ENCODE measurements at places on chromosomes 7 and 10. TPM values are rescaled to one million over a fixed set of nuclear protein-coding genes. Genes with fewer than 3 reads are reported as not detected.

DNA sequence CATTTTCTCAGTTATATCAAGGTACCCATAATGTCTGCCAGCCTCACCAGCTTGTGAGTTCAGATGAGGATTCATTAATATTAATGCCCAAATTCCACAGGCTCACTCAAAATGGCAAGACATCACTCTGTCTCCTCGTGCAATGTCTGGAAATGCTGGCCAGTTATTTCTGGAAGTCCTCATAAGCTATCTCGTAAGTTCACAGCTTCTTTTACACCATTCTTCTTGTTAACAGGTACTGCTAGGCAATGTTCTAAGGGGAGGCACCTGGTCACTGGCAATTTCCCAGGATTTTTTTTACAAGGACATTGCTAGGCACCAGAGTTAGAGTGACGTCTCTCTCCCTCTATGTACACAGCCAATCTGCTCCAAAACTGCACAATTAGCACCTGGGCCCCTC, 80.2 kb upstream of the SEMA3C start:
- DNase-seq: no peak
- no peaks in the 10 kb centered on the region for H3K4me1 ChIP-seq
- no peaks in the 10 kb centered on the region for H3K27me3 ChIP-seq
- H3K27ac ChIP-seq: no peak overlapping the region
- no peak overlapping the region for H3K4me3 ChIP-seq

DNA sequence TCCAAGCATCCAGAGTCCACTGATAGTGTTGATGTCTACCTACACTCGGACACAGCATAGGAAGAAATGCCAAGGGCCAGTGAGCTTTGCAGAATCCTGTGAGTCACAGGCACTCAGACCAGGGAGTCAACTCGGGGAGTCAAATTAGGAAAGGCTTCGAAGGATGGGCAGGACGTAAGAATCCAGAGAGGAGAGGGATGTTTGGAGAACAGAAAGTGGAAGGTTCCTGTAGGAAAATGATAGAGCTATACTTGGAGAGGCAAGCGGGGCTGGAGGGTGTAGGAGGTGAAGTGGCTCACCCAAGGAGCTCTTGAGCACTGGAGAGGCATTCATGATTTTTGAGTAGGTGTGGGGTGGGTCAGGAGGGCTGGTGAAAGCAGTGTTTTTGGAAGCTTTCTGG, 3.0 kb downstream of the ZYX start:
- peaks cover 47% of the 10 kb centered on the region for H3K4me1 ChIP-seq
- DNase-seq: no peak
- H3K36me3 ChIP-seq: peaks cover 33% of the 10 kb centered on the region
- H3K27ac ChIP-seq: peak overlapping the region; percentile 47

Gene IDI2
- not detected for total RNA-seq

Gene FAM25C
- not detected for total RNA-seq

DNA sequence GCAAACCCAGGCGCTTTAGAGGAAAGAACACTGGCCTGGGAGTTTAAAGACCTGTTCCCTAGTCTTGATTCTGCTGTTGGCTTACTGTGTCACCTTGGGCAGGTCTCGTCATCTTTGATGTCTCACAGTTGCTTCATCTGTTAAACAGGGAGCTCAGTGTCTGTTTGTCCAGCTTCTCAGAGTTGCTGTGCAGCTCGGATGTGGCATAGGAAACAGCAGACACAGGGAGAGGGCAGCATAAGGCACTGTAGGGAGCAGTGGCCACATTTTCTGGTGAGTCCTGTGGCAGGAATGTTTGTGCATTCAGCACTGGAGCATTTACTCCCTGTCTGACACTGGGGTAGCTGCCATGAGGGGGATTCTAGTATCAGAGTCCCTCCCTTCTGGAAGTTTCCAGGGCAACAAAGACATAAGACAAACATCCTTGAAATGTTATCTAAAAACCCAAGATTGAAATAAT, 2.0 kb downstream of the REPIN1 start:
- H3K4me3 ChIP-seq: no peak overlapping the region
- peak overlapping the region; percentile 83 for H3K27ac ChIP-seq
- peaks cover 2% of the 10 kb centered on the region for H3K36me3 ChIP-seq
- no peak for DNase-seq
- H3K27me3 ChIP-seq: no peaks in the 10 kb centered on the region

Gene VSTM4
- not detected for total RNA-seq

GRCh38 chr7:112970771-112971170, 115.9 kb downstream of the GPR85 start:
- no peaks in the 10 kb centered on the region for H3K27me3 ChIP-seq
- no peak overlapping the region for H3K4me3 ChIP-seq
- H3K27ac ChIP-seq: no peak overlapping the region
- DNase-seq: no peak
- no peaks in the 10 kb centered on the region for H3K4me1 ChIP-seq

DNA sequence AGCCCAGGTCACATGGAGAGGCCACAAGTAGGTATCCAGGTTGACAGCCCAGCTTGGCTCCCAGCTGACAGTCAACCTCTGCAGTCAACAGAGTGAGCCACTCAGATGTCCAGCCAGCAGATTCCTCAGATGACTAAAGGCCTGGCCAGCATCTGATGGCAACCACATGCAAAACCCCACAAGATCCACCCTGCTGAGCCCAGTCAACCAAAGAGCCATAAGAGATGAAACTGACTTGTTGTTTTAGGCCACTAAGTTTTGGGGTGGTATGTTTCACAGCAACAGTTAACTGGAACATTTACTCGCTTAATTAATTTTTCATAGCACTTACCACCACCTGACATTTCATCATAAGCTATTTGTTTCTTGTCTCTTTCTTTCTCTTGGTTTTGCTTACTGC, 107.3 kb upstream of the KDM7A start:
- no peak overlapping the region for H3K27ac ChIP-seq
- H3K4me3 ChIP-seq: no peak overlapping the region
- no peak for DNase-seq
- H3K36me3 ChIP-seq: no peaks in the 10 kb centered on the region

Gene FASTK
- total RNA-seq: 135 TPM

GRCh38 chr7:94294471-94295131, 100.1 kb upstream of the COL1A2 start:
- H3K27ac ChIP-seq: no peak overlapping the region
- no peak for DNase-seq
- no peak overlapping the region for H3K4me3 ChIP-seq
- no peaks in the 10 kb centered on the region for H3K36me3 ChIP-seq
- H3K4me1 ChIP-seq: no peaks in the 10 kb centered on the region

- no peak overlapping the region for H3K4me3 ChIP-seq
- no peak for DNase-seq
- no peaks in the 10 kb centered on the region for H3K4me1 ChIP-seq
- no peaks in the 10 kb centered on the region for H3K36me3 ChIP-seq
- H3K27me3 ChIP-seq: no peaks in the 10 kb centered on the region
- no peak overlapping the region for H3K27ac ChIP-seq
These were observed 46.8 kb upstream of the SLC29A3 start for GRCh38 chr10:71272056-71272771.

GRCh38 chr10:102763037-102763607, 19.4 kb downstream of the WBP1L start:
- H3K4me1 ChIP-seq: no peaks in the 10 kb centered on the region
- no peak for DNase-seq
- H3K27ac ChIP-seq: no peak overlapping the region
- no peak overlapping the region for H3K4me3 ChIP-seq

DNA sequence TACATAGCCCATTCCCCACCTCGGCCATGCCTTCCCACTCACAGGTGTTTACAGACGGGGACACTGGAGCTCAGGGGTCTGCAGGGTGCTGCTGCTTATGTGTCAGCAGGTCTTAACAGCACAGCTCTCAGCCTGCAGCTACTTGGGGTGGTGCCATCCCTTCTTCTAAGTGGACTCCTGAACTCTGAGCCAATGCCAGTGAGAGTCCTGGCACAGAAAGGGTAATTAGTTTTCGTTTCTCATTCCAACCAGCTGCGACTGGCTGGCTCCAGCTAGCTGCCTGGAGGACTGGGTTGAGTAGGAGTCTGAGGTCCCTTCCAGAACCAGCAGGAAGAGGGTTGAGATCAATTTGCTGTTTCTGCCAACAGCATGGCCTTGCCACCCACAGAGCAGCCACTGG, 88.3 kb upstream of the AGK start:
- no peak overlapping the region for H3K4me3 ChIP-seq
- no peaks in the 10 kb centered on the region for H3K27me3 ChIP-seq
- no peaks in the 10 kb centered on the region for H3K4me1 ChIP-seq
- H3K27ac ChIP-seq: no peak overlapping the region
- H3K36me3 ChIP-seq: no peaks in the 10 kb centered on the region
- DNase-seq: no peak

GRCh38 chr7:150663802-150664494, 21.6 kb upstream of the GIMAP2 start:
- DNase-seq: no peak
- peak overlapping the region; percentile 78 for H3K27ac ChIP-seq
- H3K4me1 ChIP-seq: peaks cover 79% of the 10 kb centered on the region
- H3K36me3 ChIP-seq: no peaks in the 10 kb centered on the region

Gene TMEM225B
- total RNA-seq: 0.94 TPM

- DNase-seq: no peak
- H3K27me3 ChIP-seq: no peaks in the 10 kb centered on the region
- H3K36me3 ChIP-seq: no peaks in the 10 kb centered on the region
- no peaks in the 10 kb centered on the region for H3K4me1 ChIP-seq
- H3K4me3 ChIP-seq: no peak overlapping the region
- H3K27ac ChIP-seq: no peak overlapping the region
These were observed 7.5 kb upstream of the HIBADH start for GRCh38 chr7:27670177-27670576.

GRCh38 chr7:109996411-109996810, 1094.5 kb upstream of the LRRN3 start:
- H3K27me3 ChIP-seq: no peaks in the 10 kb centered on the region
- H3K36me3 ChIP-seq: no peaks in the 10 kb centered on the region
- H3K27ac ChIP-seq: no peak overlapping the region
- H3K4me3 ChIP-seq: no peak overlapping the region

DNA sequence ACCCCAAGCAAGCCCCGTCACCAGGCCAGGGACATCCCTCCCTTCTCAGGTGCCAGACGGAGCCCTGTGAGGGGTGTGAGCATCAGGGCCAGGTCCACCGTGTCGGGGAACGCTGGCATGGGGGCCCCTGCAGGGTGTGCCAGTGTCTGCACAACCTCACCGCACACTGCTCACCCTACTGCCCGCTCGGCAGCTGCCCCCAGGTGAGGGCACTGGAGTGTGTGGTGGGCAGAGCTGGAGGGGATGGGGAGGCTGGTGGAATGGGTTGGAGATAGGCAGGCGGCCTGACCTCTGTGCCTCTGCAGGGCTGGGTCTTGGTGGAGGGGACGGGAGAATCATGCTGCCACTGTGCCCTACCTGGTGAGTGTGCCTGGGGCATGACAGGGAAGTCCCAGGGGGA, 19.9 kb upstream of the ZNF467 start:
- H3K4me1 ChIP-seq: no peaks in the 10 kb centered on the region
- no peak overlapping the region for H3K4me3 ChIP-seq
- no peaks in the 10 kb centered on the region for H3K36me3 ChIP-seq
- no peak for DNase-seq
- no peak overlapping the region for H3K27ac ChIP-seq

GRCh38 chr10:75497997-75498883, 66.8 kb downstream of the LRMDA start:
- H3K27ac ChIP-seq: no peak overlapping the region
- H3K27me3 ChIP-seq: no peaks in the 10 kb centered on the region
- no peak for DNase-seq
- no peaks in the 10 kb centered on the region for H3K36me3 ChIP-seq

Gene CTNNA3
- total RNA-seq: 0.84 TPM

DNA sequence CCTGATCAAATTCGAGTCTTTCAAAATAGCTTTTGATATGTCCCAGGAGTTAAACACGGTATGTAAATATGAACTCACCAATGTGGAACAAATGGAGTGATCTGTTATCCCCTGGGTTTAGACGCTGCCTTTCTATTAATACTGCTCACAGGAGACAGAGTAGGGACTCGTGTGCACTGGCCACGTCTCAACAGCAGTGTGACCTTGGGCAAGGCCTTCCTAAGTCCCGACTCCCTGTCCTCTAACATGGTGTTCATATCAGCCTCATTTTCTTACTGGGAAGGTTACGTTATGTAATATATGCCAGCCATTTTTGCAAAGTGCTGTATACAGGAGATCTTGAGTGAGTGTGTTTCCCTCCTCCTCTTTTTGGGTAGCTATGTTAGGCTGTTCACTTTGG, 1.8 kb downstream of the WDR37 start:
- no peaks in the 10 kb centered on the region for H3K27me3 ChIP-seq
- peaks cover 65% of the 10 kb centered on the region for H3K4me1 ChIP-seq
- no peak overlapping the region for H3K27ac ChIP-seq
- no peaks in the 10 kb centered on the region for H3K36me3 ChIP-seq
- no peak for DNase-seq

Data from naive thymus-derived CD4-positive, alpha-beta T cell (primary cell).